ENCODE measurements at places on chromosomes 1 and 21.

GRCh38 chr1:61498342-61498741 lies 226.6 kb downstream of the TM2D1 start:
- DNase-seq, result no peak

DNA sequence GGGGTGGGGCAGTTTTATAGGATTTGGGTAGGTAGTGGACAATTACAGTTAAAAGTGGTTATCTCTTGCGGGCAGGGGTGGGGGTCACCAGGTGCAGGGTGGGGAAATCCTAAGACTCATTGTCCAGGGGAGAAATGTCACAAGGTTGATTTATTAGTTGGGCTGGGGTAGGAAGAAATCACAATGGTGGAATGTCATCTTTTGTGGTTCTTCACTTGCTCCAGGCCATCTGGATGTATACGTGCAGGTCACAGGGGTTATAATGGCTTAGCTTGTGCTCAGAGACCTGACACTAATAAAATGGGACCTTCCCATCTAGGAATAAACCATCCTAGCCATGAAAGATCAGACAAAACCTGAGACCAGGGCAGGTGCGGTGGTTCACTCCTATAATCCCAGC lies 11.5 kb downstream of the TEX46 start:
- DNase-seq, result no peak

DNA sequence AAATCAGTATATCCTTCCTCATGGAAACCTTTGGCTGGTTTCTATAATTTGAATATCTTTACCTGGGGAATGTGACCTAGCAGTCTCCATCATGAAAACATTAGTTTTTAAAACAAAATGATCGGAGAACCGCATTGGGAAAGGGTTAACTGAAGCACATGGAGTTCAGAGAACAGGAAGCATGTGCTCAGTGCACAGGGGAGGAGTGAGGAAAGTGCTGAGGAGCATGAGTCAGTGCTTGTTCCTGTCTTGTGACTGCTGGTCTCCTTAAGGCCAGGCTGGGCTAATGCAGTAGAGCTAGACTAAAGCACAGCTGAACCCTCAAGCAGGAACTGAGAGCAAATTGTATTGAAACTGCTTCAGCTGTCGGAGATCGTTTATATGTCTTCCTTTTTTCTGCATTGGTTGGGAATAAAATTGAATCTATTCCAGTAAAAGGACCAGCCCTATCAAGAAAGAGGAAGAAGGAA lies 5.8 kb downstream of the IFI16 start:
- DNase-seq, result no peak

DNA sequence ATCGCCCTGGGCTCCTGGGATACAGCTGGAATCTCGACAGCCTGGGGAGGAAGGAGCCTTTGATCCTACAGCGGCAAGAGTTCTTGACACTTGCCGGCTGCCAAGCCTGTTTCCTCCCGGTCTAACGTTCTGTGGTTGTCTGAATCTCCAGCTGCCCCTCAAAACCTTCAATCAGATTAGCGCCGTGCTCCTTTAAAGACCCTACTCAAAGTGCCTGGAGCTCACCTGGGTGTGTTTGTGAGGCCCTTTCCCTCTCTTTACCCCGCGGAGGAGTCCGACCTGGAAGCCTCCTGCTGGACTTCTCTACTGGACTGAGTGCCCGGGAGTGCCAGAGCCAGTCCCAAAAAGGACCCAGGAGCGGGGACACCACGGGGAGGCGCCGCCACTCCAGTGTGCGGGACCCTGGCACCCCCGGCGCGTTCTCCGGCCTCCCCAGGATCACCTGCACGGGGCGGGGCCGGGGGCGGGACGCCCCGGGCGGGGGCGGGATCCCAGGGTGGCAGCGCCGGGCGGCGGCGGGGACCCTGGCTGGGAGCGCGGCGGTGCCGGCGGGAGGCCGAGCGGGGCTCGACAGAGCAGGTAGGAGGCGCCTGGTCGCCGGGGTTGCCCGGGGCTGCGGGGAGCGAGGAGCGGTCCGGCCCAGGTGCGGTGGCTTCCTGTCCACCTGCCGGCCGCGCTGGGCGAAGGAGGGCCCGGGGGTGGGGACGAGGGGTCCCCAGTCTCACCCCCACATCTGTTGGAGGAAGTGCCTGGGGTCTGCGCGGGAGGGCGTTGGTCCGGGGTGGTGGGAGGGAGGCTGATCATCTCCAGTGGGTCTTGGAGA lies at the start of gene NCMAP:
Gene NCMAP (plus strand): TSS at position 497 of the 823 bp plus-strand sequence. CDS start 39,344 bp downstream, outside the sequence.
- DNase-seq, result no peak

DNA sequence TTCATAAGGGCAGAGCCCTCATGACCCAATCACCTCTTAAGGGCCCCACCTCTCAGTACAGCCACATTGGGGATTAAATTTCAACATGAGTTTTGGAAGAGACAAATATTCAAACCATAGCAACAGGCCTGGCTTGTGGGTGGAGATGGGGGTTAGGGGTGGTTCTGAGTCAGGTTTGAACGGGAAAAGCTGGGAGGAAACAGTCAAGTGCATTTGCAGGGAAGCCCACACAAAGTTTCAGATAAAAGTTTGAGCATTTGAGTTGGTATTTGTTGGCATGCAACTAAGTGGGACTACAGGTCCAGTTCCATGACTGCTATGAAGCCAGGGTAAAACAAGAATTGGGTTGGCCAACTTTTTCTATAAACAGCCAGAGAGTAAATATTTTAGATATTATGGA lies 21.0 kb upstream of the PADI2 start:
- DNase-seq, result no peak

Data from NCI-H774 (cell line).